ENCODE measurements at places on chromosomes 7 and 10. TPM values are rescaled to one million over a fixed set of nuclear protein-coding genes. Genes with fewer than 3 reads are reported as not detected.

The DRGX gene
- not detected for total RNA-seq

- H3K4me3 ChIP-seq, result no peak overlapping the region
- H3K36me3 ChIP-seq, result no peaks in the 10 kb centered on the region
- no peaks in the 10 kb centered on the region for H3K27me3 ChIP-seq
Observed at GRCh38 chr10:59864141-59864962, 42.0 kb downstream of the CCDC6 start.

The ADIRF gene
- 644 TPM for total RNA-seq

- peaks cover 6% of the 10 kb centered on the region for H3K4me1 ChIP-seq
- H3K36me3 ChIP-seq, result no peaks in the 10 kb centered on the region
- H3K27ac ChIP-seq, result no peak overlapping the region
- no peak overlapping the region for H3K4me3 ChIP-seq
- H3K27me3 ChIP-seq, result no peaks in the 10 kb centered on the region
- DNase-seq, result no peak
Observed at GRCh38 chr7:22601408-22601807, 101.4 kb upstream of the STEAP1B start.

GRCh38 chr10:113959383-113959760 is 84.3 kb upstream of the ADRB1 start:
- no peak for DNase-seq
- H3K27me3 ChIP-seq, result no peaks in the 10 kb centered on the region
- H3K4me3 ChIP-seq, result no peak overlapping the region
- H3K36me3 ChIP-seq, result no peaks in the 10 kb centered on the region

Data from thoracic aorta (tissue), 2 donors.